ENCODE measurements at places on chromosomes 7 and 10.

DNA sequence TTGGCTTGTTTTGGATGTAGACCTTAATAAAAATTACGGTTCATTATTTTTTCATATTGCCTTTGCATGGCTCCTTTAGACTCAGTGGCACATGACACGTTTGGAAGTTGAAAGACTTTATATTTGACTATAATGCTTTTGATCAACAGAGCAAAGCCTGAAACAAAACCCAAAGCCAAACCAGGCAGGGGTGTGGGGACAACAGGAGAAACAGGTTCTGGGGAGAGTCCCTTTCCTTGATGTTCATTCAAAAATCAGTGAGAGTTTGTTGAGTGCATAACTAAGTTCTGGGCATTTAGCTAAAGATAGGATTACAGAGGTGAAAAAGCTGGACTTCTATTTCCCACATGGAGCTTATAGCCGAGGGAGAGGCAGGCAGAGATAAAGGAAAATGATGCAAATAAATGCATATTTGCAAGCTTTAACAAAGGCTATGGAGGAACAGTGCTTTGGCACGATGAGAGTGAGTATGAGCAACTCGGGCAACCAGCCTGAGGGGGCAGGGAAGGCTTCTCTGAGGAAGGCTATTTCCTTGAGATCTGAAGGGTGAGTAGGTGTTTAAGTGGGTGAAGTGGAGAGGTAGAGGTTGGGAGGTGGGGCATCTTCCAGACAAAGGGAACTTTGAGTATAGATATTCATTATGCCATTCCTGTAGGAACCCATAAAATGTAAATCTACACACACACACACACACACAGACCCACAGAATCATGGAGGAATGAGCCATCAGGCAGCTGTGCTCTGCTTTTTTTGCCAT, 34.5 kb upstream of the PDZD8 start:
- DNase-seq, result no peak

DNA sequence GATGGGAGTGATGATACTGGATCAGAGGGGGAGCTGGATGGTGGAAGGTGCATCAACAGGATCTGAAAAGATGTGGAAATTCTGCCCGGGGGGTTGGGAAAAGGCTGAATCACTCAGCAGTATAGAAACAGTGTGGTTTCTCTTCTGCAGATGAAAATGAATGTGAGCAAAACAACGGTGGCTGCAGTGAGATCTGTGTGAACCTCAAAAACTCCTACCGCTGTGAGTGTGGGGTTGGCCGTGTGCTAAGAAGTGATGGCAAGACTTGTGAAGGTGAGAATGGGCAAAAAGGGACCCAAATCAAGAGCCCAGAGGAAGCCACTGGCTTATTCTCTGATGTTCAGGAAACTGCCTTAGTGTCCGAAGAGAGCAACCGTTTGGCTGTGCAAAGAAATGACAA, 12.9 kb downstream of the OIT3 start:
- DNase-seq, result no peak

DNA sequence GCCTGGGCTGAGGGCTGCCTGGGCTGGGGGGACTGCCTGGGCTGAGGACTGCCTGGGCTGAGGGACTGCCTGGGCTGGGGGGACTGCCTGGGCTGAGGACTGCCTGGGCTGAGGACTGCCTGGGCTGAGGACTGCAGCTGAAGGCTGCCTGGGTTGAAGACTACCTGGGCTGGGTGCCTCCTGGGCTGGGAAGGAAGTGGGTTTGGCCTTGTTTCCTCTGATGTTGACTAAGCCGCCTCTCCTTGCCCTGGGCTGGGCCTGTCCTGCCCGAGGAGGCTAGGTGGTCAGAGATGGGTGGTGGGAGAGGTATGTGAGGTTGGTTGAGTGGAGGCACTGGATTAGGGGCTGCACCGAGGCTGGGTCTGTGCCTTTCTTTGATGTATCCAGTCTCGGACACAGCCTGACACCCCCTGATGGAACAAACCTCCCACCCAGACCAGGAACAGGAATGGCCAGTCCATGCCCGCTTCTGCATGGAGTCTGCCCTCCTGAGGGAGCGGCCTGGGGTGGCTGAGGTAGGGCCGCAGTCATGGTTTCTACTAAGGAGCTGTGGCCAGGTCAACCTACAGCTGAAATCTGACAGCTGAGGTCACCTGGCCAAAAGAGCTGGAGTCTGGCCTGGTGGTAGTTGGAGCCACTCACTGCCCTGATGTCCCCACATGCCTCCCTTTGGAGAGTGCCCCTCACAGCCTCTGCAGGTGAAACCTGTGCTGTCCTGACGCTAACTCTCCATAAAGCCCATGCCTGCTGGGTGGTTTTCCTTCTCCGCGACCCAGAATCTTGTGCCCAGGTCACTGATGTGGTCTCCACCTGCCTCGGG, 22.3 kb downstream of the SCART1 start:
- no peak for DNase-seq

DNA sequence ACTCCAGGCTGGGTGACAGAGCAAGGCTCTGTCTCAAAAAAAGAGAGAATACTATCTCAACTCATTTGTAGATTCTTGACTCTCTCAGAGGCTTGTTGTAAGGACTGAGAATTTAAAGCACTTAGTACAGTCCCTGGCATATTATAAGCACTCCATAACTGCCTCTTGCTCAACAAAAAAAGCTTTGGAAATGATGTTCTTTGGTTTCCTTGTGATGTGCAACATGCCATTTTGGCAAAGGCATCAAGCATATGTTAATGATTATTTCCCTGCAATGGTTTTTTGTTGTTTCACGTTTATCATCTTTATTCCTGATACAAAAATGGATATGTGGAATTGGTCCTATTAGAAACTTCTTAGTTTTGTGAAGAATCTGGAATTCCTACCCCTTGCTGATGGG, 15.7 kb downstream of the NOLC1 start:
- no peak for DNase-seq

GRCh38 chr7:138170959-138171703, 94.9 kb downstream of the AKR1D1 start:
- DNase-seq, result no peak

GRCh38 chr10:124000792-124001201, 92.6 kb downstream of the CHST15 start:
- DNase-seq, result no peak

GRCh38 chr7:143043391-143043790, 8.8 kb upstream of the OR6V1 start:
- no peak for DNase-seq

- DNase-seq, result no peak
Measured at GRCh38 chr10:71253981-71254818, 41.8 kb downstream of the UNC5B start.

- no peak for DNase-seq
Measured at GRCh38 chr7:30656006-30656957, 26.0 kb downstream of the CRHR2 start.

GRCh38 chr10:68561865-68562649, 1.9 kb downstream of the TET1 start:
- DNase-seq, result no peak

DNA sequence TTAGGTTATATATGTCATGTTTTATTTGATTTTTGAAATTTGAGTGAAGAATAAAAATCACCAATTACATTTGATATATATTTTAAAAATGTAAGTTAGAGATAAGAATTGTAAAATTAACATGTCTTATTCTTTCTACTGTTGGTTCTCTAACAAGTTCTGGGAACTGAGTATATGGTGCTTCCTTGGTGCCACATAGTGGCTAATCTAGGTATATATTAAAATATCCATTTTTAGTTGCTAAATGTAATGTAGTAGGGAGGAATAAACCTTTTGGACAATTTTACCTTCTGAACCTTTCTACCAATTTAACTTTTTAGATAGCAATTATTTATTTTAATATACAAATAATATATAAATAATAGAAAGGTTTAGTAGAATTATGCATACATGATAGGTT, 17.5 kb downstream of the CFAP69 start:
- DNase-seq, result no peak

- no peak for DNase-seq
Measured at GRCh38 chr7:84328571-84328970, 134.0 kb upstream of the SEMA3A start.

GRCh38 chr7:81768951-81769778, 682 bp downstream of the HGF start:
- no peak for DNase-seq

- DNase-seq, result no peak
Measured at GRCh38 chr7:2921653-2922347, 77.7 kb upstream of the GNA12 start.

GRCh38 chr7:2473496-2474180, 2.6 kb downstream of the GRIFIN start:
- no peak for DNase-seq

- no peak for DNase-seq
Measured at GRCh38 chr7:11224535-11224934, 250.9 kb downstream of the PHF14 start.

- no peak for DNase-seq
Measured at GRCh38 chr7:111168182-111168581, 77.3 kb downstream of the LRRN3 start.

GRCh38 chr7:17815318-17815717, 125.0 kb downstream of the SNX13 start:
- DNase-seq, result no peak

GRCh38 chr10:2992401-2993198, 74.7 kb upstream of the PFKP start:
- no peak for DNase-seq

GRCh38 chr10:23432639-23433038, 6.2 kb upstream of the OTUD1 start:
- no peak for DNase-seq

- no peak for DNase-seq
Measured at GRCh38 chr10:96842896-96843723, 11.0 kb downstream of the LCOR start.

DNA sequence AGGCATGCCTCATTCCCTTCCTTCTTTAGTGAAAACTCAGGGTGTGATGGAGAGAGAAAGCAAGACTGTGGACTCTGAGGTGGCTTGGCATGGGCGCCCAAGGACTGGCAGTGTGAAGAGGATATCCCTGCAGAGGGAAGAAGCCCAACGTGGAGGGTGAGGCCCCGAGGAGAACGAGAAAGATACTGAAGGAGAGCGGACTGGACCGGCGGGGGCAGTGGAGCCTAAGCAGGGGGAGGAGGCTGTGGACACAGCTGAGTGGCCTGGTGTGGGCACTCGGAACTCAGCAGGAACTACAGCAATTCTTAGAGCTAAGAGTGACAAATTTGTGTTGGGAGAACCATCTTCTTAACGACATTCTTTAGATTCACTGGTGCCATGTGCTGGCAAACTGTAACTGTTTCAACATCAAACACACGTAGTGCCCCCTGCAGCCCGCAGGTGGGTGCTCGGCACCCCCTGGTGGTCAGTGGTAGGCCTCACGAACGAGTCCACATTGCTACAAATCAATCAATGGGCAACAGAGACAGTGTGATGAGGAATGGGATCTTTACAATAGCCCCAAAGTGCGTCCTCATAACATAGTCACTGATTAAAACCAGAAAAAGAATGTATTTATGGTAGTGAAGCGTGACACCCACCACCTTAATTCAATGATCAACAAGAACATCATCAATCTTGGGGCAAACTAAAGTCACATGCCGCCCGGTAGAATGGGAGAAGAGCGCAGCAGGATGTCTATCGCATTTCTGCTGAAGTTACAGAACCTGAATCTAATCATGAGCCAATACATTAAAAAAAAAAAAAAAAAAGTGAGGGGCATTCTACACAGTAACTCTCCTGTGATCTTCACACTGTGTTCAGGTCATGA, 2.0 kb upstream of the SFTPA1 start:
- peak; percentile 62 for DNase-seq

DNA sequence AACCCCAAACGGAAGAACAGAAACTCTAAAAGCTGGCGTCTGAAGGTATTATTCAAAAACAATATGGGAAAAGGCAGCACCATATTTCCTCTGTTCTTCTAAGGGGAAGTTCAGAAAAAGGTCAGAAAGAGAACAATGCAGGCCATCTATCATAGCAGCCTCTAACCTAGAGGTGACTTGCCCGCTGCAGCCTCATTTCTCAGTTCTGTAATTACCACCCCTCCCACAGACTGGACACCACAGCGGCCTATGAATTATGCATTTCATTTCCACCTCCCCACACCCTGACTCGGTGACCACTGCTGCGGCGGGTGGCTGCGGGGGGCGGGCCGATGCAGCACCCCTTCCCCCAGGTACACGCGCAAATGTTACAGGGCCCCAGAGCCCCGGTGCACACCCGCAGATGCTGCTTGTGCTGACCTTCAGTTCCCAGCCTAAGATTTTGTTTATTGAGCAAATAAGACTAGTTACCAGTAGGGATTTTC, 125.5 kb downstream of the CLEC2L start:
- DNase-seq, result no peak

DNA sequence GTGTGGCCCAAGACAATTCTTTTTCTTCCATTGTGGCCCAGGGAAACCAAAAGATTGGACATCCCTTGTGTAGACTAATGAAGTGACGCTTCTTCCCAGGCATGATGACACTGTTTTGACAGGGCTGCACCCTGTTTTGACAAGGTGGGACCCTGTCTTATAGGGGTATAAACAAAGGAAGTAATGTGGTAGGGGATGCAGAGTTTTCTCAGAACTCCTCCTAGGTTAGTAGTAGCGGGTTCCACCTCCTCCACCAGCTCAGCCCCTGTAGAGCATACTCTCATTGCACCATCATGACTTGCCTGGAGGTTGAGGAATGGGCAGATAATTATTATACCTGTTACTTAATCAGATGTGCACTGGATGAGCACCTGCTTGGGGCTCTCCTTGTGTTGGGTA, 123.1 kb downstream of the CCNY start:
- no peak for DNase-seq

DNA sequence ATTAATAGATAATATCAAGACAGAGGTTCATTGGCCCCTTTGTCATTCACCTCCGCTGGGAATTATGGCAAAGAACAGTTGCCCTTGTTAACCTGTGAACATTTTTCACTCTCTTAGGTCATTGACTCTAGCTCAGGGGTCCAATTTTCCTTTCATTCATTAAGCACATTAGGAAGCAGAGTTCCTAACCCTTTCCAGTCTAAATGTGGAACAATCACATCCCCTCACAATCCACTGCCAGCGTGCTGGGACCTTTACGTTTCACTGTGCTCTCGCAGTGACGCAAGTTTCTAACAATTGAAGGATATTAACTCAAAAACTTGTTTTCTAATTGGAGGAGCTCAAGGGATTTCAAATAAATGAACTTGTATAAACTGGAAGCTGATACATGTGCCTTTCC, 79.3 kb upstream of the MEOX2 start:
- no peak for DNase-seq

DNA sequence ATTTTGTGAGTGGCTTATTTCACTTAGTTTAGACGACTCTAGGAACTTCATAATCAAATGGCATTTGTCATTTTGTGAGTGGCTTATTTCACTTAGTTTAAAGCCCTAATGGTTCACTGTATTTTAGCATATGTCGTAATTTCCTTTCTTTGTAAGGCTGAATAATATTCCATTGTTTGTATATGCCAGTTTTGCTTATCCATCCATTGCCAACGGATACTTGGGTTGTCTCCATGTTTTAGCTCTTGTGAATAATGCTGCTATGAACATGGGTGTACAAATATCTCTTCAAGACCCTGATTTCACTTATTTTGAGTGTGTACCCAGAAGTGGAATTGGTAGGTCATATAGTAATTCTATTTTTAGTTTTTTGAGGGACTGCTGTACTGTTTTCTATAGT, 31.8 kb downstream of the DOCK1 start:
- DNase-seq, result no peak

GRCh38 chr10:34166354-34166753, 648.7 kb downstream of the PARD3 start:
- no peak for DNase-seq
